ENCODE measurements at places on chromosomes 6 and 20.

DNA sequence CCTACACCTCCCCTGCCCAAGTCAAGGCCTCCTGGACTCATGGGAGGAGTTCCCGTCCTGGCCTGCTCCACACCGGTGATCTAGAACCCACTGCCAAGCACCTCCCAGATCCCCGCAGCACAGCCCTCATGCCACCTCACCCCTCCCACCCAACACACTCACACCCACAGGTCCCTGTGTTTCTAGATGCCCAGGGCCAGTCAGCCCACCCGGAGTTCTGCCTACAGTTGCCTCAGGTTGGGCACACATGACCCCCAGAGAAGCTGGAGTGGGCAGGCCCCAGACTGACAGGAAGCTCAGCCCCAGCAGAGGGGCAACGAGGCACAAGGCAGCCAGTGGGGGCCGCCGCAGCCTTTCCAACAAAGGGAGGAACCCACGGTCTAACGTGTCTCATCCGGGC is 29.6 kb downstream of the RRBP1 start:
- no peak for DNase-seq

GRCh38 chr6:105831311-105832097 is 254.6 kb upstream of the PRDM1 start:
- DNase-seq = no peak

DNA sequence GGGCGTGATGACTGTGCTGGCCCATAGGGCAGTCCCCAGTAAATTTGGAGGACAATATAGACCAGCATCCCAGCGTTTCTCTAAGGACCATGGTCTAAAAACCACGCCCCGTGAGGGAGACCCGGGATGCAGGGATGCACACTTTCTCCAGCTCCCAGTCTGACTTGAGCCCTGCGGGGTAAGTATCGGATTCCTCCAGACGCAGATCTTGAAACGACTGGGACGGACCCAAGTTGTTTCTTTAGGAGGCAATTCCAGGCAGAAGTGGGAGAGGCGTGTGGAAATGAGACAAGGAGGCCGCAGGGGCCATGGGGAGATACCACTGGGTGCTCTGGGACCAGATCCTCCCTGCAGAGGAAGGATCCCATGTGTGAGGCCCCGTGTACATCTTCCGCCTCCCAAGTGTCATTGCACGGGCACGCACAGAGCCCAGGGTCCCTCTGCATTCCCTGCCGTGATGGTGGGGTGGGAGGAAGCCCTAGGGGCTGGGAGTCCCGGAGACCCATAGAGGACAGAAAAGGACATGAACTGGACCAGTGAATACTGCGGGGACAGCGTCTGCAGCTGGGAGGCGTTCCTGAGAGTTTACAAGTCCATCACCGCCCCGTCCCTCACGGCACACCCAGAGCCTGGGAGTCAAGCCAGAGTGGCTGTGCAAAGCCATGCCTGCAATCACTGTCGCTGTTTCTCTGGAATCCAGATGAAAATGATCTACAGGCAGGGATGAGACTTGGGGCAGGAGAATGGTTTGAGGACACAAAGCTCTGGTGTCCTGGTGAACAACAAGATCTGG is 522.9 kb downstream of the CDH26 start:
- DNase-seq = no peak

GRCh38 chr20:36631646-36632045 is 14.3 kb downstream of the SLA2 start:
- DNase-seq = no peak

DNA sequence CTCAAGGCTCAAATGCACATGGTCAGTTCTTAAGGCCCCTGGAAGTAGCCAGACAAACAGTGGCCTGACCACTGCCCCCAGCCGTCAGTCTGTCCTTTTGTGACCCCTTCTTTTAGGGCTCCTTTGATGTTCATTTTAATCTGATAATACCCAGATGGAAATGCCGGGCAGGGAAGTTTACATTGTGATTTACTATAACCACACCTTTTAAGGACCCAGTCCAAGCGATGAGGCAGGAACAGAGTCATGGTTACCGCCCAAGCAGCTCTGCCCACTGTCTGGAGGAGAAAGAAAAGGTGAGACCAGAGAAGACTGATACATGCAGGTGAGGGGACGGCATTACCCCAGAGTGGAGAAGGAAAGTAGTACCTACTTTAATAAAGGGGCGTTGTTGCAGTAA is 110.6 kb downstream of the PLEKHG1 start:
- DNase-seq = no peak

- DNase-seq = no peak
Measured at GRCh38 chr6:87102151-87102621, 7.3 kb upstream of the CGA start.

GRCh38 chr6:166959911-166960608 is 3.7 kb upstream of the RNASET2 start:
- no peak for DNase-seq

GRCh38 chr6:136304410-136304809 is 14.8 kb upstream of the BCLAF1 start:
- no peak for DNase-seq

DNA sequence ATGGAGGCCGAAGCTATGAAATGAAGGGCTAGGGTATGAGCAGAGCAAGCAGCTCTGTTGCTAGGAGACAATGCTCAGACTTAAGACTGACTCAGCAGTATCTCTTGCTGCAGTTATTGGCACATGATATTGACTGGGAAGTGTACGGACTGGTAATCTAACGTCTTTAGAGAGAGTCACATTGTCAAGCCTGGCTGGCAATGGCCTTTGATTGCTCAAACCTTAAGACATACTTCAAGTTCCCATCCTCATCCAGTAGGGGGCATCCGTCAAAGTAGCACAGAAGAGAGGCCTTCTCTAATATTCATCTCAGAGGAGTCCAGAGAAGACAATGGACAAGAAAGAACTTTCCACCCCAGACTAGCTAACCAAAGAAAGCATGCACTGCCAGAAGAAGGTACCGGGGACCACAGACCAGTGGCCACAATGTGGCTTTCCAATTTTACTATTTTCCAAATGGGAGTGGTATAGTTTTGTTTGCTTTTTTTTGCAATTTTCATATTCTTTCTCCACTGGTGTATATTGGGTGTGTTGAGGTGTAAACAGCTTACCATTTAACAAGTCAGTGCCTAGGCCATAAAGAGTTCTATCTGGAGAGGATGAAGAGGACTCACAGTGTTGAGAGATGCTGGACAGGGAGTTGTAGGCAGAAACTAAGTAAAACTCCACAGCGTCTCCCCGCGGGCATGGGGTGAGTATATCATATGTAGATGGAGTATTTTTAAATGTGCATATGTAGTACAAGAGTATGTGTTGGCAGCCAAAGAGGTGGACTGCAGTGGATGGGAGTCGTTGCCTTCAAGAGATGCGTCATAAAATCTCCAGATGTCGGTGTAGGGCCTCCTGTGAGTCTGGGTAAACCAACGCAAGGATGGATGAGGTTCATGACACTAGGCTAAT is 36.7 kb downstream of the LRFN2 start:
- no peak for DNase-seq

- DNase-seq = no peak
Measured at GRCh38 chr20:57779401-57780003, 69.7 kb upstream of the PMEPA1 start.

DNA sequence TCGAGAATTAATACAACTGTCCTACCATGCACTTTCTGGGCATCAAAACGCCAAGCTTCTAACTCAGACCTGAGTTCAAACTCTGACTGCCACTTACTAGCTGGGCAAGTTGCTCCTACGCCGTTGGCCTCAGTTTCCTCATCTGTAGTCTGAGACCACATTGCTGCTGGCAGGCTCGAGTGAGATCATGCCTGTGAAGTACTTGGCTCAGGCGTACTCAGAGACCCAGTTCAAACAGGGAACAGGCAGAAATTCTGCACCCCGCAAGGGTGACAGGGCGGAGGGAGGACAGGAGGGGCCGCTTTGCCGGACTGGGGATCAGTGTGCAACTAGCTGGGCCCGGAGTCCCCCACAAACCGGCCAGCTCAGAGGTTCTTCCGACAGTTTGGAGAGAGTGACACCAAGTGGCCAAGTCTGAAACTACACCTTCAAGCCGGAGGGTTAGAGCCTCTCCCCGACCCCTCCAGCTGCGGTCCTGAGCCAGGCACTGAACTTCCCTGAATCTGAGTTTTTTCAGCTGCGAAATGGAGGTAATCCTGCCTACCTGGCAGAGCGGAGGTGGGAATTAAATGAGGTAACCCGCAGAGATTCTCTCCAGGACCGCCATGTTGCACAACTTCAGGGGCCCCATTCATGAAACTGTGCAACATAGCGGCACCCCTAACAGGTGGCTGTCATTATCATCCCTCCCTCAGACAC is 46.0 kb upstream of the PTPN1 start:
- DNase-seq = peak; percentile 45

GRCh38 chr20:50930976-50931305 is 296 bp downstream of the ADNP start:
- no peak for DNase-seq

- no peak for DNase-seq
Measured at GRCh38 chr20:9179867-9180266, 111.0 kb downstream of the PLCB4 start.

- no peak for DNase-seq
Measured at GRCh38 chr20:57375652-57376230, 15.5 kb upstream of the RBM38 start.

DNA sequence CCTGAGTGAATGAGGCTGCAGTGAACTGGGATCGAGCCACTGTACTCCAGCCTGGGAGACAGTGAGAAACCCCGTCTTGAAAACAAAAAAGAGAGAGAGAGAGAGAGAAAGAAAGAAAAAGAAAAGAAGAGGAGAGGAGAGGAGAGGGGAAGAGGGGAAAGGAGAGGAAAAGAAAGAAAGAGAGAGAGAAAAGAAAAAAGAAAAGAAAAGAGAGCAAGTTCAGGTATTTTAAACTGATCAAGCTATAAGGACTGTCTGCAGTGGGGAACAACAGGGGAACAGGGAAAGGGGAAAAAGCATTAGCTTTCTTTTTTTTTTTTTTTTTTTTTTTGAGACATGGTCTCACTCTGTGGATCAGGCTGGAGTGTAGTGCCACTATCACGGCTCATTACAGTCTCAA is 2.5 kb downstream of the CGA start:
- DNase-seq = no peak

GRCh38 chr6:99233219-99233618 is 116.3 kb downstream of the FAXC start:
- no peak for DNase-seq

DNA sequence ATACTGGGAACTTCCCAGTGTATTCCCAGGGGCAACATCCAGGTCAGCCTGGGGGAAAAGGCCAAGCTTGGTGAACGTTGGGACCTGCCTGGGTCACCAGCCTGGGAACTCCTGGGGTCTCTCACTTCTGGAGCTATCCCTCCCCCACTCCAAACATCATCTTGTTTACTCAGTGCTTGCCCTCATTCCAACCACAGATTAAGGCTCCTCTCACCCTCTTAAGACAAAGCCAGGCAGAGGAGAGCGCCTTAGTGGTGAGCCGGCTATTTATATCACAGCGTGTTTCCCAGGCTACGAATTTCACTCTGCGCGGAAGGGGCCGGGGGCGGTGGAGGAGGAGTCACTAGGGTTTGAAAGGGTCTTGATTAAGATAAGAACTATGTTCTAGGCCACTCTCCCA is 12.1 kb downstream of the PRPH2 start:
- no peak for DNase-seq

DNA sequence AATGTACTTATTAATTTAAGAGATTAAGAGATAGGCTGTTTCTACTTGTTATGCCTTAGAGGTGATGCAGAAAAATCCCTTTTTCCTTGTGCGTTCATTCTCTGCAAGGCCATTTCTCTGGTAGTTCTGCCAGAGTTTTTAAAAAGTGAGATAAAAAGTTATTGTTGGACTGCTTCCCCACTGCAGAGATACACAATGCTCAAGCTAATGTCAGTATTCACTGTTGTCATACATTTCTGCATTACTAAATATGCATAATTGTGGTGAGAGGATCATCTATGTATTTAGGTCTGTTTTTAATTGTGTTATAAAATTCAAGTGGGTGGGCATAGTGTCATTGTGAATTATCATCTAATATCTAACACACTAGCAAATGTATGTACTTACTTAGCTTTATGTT is 600.4 kb downstream of the HTR1B start:
- DNase-seq = no peak

DNA sequence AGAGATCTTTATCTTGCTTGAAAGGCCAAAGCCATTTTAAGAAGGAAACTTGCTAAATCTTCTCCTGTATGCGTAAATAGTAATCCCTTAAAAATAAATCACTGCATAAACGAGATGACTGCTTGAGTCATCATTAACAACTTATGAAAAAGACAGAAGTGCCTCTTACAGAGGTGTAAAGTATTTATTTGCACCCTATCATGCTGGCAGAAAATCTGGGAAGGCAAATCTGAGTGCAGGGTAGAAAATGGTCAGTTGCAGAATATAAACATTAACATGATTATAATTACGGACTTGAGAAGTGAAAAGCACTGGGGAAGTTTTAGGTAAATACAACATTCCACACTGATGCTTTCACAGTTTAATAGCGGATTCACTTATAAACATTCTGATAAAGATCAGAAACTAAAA is 67.5 kb upstream of the FBXO30 start:
- no peak for DNase-seq

- DNase-seq = no peak
Measured at GRCh38 chr6:75539136-75539535, 45.5 kb upstream of the FILIP1 start.

GRCh38 chr6:74282143-74282689 is 586.2 kb downstream of the CD109 start:
- no peak for DNase-seq

- no peak for DNase-seq
Measured at GRCh38 chr6:138857775-138858174, 61.9 kb downstream of the ECT2L start.

DNA sequence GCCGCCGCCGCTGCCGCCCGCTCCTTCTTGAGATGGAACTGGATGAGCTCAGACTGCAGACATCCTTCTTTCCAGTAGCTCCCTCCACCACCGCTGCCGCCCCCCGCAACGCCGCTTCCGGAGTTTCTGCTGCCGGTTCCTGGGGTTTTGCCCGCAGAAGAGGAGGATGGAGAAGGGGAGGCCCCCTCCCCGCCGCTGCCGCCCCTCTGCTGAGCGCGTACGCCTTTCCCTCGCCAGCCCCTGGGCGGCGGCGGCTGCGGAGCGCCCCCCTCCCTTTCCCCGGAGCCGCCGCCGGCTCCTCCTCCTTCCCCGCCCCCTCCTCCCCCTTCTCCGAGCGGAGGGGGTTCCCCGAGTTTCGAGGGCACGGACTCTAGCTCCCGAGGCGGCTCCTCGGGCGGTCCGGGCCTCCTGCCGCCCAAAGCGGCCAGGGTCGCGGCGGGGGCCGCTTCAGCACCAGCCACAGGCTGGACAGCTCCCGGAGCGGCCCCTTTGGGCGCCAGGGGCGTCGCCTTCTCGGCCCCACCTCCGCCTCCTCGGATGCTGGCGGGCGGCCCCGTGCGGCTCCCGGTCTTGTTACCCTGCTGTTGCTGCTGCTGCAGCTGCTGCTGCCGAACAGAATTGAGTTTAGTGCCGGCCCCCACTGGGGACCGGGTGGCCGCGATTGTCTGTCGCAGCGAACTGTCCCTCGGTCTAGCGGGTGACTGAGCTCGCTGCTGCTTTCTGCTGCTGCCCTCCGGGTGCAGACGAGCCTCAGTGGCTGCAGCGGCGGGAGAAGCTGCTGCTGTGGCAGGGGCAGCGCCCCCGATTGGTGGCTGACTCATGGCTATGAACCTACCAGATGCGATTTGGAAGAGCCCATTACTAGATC is 3.1 kb downstream of the MTCL3 start:
- peak; percentile 63 for DNase-seq
